ENCODE measurements at places on chromosomes 13 and 19.

DNA sequence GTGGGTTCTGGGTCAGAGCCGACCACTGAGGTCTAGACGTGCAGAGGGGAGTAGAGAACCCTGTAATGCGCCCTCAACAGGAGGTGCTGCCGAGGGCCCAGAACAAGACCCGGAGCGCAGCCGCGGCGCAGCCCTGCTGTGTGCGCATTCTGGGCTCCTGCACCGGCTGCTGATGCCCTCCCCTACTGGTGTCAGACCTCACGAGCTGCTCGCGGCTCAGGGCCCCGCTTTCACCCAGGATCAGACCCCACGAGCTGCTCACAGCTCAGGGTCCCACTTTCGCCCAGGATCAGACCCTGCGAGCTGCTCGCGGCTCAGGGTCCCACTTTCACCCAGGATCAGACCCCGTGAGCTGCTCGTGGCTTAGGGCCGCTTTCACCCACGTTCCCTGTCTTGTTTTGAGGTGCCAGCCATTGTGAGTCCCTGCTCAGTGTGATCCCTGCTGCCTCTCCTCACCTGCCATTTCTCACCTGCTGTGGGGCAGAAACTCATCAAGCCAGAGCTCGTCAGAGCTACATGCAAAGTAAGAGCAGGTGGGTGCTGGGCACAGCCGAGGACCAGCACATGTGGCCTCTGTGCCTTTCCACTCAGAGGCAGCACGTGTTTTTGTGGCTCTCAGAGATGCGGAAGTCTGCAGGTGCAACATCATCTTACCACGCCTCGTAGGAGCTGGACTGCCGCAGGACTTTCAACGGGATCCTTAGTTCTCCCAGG lies 47.0 kb upstream of the C13orf46 start:
- ATAC-seq: no peak

DNA sequence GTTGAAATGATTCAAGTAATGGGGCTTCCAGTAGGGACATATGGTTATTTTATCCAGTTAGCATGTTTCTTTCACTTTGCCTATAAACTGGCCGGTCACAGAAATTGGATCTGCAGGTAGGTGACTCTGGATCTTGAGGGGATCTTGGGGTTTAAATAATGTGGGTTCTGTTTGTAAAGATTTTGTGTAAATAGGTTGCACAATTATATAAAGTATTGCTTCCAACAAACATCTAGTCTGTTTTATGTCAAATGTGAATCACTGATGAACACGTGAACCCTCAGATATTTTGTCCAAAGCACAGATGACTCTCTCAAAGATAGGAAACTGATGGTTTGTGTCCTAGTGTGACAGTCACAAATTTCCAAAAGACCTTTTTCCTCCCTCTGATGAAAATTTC lies 98.4 kb downstream of the ZIC5 start:
- ATAC-seq: no peak

GRCh38 chr13:89066868-89067466 lies 1395.8 kb downstream of the SLITRK5 start:
- peak; percentile 70 for ATAC-seq

GRCh38 chr19:45645068-45645630 lies 6.0 kb upstream of the EML2 start:
- peak; percentile 8 for ATAC-seq

DNA sequence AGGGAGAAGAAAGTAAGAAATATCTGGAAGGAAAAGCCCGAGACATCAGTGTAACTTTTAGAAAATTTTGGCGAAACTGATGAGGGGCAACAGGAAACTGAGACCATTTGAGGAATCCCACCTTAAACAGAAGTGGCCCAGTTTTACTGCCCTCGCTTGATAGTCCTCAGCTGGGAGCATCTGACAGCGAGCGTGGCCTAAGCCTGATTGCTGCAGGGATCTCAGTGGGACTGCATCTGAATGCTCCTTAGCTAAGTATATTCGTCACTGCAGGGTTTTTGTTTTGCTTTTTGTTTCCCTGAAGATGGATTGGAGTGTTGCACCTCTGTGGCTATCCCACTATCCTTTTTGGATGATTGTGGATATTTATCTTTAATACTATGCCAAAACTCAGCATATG lies 262.7 kb upstream of the KLHL1 start:
- ATAC-seq: no peak

DNA sequence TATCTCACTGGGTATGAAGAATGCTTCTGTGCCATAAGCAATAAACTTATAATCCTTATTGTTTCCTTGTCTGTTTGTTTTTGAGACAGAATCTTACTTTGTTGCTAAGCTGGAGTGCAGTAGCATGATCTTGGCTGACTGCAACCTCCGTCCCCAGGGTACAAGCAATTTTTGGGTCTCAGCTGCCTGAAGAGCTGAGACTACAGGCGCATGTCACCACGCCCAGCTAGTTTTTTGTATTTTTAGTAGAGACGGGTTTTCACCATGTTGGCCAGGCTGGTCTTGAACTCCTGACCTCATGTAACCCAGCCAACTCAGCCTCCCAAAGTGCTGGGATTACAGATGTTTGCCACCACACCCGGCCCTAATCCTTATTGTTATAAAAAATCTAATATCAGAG lies 112.5 kb downstream of the MYO16 start:
- no peak for ATAC-seq

- no peak for ATAC-seq
Measured at GRCh38 chr13:112238436-112238995, 137.6 kb upstream of the SPACA7 start.

GRCh38 chr19:14048443-14049153 lies 13.3 kb downstream of the PALM3 start:
- peak; percentile 58 for ATAC-seq

DNA sequence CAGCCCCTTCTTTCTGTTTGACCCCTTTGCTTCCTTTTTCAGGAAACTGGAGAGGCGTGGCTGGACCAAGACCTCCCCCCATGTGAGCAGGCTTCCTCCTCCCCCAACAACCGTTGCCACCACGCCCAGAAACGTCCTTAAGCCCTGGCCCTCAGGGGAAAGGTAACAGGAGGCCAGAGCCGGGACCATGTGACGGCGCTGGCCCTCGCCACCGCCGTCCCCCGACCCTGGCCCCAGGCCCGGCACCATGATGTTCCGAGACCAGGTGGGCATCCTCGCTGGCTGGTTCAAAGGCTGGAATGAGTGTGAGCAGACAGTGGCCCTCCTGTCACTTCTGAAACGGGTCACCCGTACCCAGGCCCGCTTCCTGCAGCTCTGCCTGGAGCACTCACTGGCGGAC lies 14.4 kb downstream of the SAMD4B start:
- ATAC-seq: no peak

DNA sequence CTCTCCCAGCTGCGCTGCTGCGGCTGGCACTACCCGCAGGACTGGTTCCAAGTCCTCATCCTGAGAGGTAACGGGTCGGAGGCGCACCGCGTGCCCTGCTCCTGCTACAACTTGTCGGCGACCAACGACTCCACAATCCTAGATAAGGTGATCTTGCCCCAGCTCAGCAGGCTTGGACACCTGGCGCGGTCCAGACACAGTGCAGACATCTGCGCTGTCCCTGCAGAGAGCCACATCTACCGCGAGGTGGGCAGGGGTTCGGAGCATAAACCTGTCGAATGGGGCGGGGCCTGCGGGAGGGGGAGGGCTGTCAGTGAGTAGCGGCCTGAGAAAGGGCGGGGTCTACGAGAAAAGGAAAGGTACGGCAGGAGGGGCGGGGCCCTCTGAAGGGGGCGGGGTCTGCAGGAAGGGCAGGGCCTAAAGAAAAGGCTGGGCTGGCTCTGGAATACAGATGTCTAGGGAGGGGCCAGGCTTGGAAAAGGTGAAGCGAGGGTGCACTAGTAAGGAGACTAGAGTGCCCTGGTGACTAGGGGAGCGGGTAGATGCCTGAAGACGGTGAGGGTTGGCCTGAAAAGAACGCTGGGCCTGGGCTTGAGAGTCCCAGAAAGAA lies 3.6 kb downstream of the CD37 start:
- ATAC-seq: peak; percentile 61

DNA sequence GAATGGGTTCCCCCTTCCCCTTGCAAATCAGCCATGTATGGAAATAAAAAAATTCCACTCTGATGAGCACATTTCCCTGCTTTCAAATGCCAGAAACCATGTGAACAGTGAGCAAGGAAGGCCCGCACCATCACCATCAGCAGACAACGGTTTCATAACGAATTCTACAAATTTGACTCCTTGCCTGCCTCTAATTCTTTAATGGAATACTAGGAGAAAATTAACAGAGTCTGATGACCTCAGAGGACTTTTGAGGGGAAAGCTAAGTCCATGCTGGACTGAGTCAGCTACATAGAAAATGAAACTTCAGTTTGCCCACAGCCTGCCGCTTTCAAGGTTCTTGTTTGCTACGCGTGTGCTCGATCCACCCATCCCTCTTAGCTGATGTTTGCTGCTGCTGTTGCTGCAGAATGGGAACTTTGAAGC lies 46.7 kb upstream of the KL start:
- peak; percentile 49 for ATAC-seq

- ATAC-seq: peak; percentile 99
Measured at GRCh38 chr19:11496391-11497163, 9.1 kb downstream of the ZNF653 start.

GRCh38 chr13:94192431-94192975 lies 287.0 kb downstream of the DCT start:
- ATAC-seq: peak; percentile 73

GRCh38 chr19:55131421-55131820 lies 14.0 kb upstream of the PPP1R12C start:
- no peak for ATAC-seq

- ATAC-seq: no peak
Measured at GRCh38 chr13:90675129-90675528, 672.4 kb upstream of the MIR17HG start.

DNA sequence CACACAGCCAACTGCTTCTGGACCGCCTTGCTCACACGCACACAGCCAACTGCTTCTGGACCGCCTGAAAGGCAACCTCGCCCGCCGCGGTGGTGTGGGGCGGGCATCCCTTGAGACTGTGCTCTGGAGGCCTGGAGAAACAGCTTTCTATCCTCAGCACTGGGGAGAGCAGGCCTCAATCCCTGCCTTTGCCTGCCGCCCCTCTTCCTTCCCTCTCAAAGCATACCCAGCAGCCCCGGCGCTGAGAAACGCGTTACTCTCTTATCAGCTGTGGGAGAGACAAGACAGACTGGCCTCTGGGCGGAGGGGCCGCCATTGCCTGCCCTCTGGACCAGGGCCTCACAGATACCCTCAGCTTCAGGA lies 2.9 kb downstream of the LIPE start:
- no peak for ATAC-seq

- ATAC-seq: peak; percentile 13
Measured at GRCh38 chr19:38319421-38320258, at the start of gene KCNK6. KCNK6 (plus strand) TSS chr19:38319845; CDS start chr19:38319951, 106 bp downstream.

DNA sequence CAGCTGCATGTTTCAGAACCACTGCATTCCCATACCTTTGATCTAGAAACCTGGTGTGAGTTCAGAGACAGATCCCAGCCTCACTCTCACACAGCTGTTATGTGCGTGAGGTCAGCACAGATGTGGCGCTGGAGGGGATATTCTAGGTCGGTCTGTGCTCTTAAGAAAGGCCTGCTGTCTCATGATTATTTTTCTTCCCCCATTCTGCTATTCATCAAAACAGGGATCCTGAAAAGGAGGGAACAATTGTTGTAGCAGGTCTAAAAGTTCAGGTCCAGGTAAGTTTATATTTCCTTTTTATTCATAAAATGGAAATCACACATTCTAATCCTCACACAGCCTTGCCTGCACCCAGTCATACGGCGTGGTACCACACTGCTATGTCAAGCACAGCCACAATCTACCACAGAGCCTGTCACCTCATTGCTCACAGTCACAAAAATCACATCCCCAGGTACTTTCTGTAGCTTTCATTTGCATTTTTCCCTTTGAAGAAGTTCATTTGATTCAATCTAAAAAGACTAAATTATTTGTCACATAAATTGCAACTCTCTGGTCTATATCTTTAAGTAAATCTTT lies 867 bp downstream of the ZNF546 start:
- ATAC-seq: no peak

- ATAC-seq: peak; percentile 80
Measured at GRCh38 chr13:39612023-39612637, 9.1 kb upstream of the LHFPL6 start.

- no peak for ATAC-seq
Measured at GRCh38 chr13:102045731-102046130, 356.1 kb downstream of the FGF14 start.

DNA sequence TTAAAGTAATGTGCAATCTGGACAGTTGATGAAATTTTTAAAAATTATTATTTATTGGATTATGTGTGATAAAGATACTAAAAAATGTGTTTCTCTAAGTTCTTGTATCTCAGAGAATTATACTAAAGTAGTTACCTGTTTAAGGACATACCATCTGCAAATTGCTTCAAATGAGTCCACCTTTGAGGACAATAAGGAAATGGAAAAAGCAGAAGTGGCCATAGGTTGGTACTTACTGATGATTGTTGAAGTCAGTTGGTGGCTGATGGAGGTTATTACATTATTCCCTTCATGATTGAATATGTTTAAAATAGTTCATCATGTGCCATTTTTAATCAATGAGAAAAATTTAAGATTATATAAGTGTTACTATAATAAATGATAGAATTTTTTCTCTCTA lies 367.0 kb downstream of the MYO16 start:
- ATAC-seq: no peak

- no peak for ATAC-seq
Measured at GRCh38 chr19:18966307-18966706, 25.3 kb upstream of the HOMER3 start.

DNA sequence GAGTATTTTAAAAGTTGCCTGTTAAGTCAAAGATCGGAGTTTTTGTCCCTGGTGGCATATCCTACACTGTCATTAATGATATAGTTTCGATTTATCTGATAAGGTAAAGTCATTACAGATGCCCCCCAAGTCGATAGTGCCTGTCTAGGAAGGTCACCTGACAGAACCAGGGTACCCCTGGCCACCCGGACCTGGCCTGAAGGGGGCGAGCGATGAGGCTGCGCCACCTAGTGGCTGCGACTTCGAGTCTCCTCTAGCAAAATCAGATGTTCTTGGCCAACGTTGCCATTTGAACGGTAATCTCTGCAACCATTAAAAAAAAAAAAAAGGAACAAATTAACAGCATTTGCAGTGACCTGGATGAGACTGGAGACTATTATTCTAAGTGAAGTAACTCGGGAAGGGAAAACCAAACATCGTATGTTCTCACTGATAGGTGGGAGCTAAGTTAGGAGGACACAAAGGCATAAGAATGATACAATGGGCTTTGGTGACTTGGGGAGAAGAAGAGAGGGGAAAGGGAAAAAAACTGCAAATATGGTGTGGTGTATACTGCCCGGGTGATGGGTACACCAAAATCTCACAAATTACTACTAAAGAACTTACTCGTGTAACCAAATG lies 565.1 kb downstream of the LIG4 start:
- peak; percentile 90 for ATAC-seq

- ATAC-seq: no peak
Measured at GRCh38 chr13:96632536-96633320, 361.5 kb downstream of the OXGR1 start.

DNA sequence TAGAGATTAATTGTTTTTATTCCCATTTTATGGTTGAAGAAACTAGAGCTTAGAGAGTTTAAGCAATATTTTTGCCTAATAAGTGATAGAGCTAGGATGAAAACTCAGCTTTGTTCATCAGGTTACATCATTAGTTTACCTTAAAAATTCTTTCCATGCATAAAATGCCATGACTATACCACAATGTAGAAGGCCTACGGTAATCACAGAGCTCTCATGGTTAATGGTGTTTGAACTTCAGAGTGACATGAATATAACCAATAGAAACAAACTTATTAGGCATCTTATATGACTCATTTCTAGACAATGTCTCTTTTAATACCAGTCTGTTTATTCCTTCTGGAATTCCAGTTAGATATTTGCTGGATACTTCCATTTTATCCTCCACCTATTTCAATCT lies 78.5 kb downstream of the FGF9 start:
- no peak for ATAC-seq

GRCh38 chr13:24217601-24218281 lies 57.2 kb downstream of the SPATA13 start:
- no peak for ATAC-seq

Data from SK-N-SH treated with all-trans-retinoic acid at 6 μM for 48 hours (cell line).